NCI-H748 treated with DMSO at 0.1 percent for 48 hours (cell line): ENCODE measurements at places on chromosomes 5 and 9.

- DNase-seq = no peak
These were observed 419.9 kb downstream of the PDE4D start for GRCh38 chr5:59473611-59474010.

- DNase-seq = no peak
These were observed 6.5 kb downstream of the IL7R start for GRCh38 chr5:35863159-35863558.

DNA sequence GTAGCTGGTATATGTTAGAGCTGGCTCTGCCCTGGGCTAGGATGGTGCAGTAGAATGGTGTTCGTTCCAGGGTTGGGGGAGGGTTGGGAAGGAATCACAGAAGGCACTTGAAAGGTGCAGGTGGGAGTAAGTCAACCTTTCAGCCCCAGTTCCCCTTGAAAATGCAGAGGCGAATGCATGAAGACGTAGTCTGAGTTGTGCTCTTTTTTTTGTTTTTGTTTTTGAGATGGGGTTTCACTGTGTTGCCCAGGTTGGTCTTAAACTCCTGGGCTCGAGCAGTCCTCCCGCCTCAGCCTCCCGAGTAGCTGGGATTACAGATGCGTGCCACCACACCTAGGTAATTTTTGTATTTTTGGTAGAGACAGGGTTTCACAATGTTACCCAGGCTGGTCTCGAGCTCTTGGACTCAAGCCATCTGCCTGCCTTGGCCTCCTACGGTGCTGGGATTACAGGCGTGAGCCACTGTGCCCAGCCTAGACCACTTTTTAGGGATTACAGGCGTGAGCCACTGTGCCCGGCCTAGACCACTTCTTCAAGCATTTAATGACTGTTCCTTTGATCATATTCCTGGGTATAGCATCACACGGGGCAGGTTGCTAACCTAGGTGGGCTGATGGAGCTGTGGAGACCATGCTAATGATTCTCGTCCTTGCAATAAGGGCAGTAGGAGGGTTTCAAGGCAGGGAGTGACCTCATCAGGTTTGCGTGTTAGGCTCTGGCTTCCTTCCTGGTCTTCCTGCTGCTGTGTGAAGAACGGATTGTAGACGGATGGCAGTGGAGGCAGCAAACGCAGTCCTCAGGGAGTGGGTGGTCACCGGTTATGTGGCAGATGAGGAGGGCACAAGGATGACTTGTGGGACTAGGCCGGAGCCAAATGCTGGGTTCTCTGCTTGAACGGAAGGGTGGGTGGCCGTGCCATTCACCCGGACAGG is 13.7 kb downstream of the EHMT1 start:
- DNase-seq = no peak

- no peak for DNase-seq
These were observed 83.2 kb downstream of the RFK start for GRCh38 chr9:76310991-76311390.

- DNase-seq = peak; percentile 12
These were observed 63.3 kb downstream of the FREM1 start for GRCh38 chr9:14846871-14847311.

GRCh38 chr5:93967923-93968322 is 226.5 kb upstream of the POU5F2 start:
- DNase-seq = peak; percentile 98

DNA sequence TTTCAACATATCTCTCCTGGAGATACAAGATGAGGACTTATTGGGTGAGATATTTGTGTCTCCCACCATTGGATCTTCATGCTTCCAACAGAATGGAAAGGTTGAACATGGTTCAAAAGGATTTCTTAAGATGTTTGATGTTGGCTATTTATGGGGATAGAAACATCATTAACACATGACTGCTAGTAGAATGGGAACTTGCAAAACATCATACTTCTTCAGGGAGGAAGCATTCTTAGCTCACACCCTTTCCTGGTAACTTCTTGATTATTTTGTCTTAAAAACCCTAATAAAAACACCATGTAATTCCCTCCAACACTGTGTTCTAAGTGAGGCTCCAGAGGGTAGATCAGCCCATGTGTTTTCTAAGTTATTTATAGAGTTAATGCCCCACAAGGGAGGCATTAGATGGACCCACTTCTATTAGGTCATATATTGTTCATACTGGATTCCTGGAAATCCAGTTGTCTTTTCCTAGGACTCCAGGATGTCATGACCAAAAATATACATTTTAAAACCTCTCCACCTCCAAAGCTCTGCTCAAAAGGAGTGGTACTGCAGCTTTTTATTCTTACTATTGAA is 95.8 kb downstream of the FOXD1 start:
- DNase-seq = no peak

- no peak for DNase-seq
These were observed 88.3 kb upstream of the CCDC112 start for GRCh38 chr5:115384587-115385375.

DNA sequence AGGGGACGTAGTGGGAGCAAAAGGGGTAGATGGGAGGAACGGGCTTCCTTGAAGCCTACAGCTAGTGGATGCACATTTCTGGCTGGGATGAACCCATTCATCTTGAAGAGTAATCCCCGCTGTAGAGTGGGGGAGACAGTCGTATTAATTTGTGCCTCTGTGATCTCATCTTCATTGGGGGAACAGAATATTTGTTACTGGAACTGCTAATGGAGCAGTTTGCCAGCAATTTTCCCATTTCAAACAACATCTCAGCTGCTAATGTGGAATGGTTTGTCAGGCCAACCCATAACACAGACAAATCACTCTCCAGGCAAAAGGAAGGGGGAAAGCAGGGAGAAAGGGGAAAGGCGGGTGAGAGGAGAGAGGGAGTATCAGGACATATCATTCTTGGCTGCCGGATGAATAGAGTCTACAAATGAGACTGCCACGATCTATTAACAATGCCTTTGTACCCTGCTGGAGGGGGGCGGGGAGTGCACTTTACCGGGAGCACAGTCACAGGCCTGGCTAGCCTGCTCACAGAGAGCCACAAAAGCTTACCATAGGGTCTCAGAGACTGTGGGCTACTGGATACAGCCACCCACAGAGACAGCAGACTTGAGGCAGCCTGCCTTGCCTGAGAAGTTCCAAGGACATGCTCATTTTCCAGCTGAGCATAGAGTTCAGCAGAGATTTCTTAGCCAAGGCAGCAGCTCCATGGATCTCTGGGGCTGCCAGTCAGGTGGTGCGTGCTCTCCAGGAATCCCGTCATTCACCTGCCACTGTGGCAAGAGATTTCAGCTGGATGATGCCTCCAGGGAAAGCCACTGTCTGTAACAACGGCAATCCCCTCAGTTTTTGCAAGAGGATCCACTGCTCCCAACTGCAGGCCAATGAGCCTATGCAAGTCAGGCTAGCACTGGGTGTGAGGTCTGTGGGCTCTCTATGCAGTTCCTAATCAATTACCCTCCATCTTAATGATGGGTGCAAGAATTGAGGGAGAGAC is 217.7 kb upstream of the PANK3 start:
- DNase-seq = no peak

DNA sequence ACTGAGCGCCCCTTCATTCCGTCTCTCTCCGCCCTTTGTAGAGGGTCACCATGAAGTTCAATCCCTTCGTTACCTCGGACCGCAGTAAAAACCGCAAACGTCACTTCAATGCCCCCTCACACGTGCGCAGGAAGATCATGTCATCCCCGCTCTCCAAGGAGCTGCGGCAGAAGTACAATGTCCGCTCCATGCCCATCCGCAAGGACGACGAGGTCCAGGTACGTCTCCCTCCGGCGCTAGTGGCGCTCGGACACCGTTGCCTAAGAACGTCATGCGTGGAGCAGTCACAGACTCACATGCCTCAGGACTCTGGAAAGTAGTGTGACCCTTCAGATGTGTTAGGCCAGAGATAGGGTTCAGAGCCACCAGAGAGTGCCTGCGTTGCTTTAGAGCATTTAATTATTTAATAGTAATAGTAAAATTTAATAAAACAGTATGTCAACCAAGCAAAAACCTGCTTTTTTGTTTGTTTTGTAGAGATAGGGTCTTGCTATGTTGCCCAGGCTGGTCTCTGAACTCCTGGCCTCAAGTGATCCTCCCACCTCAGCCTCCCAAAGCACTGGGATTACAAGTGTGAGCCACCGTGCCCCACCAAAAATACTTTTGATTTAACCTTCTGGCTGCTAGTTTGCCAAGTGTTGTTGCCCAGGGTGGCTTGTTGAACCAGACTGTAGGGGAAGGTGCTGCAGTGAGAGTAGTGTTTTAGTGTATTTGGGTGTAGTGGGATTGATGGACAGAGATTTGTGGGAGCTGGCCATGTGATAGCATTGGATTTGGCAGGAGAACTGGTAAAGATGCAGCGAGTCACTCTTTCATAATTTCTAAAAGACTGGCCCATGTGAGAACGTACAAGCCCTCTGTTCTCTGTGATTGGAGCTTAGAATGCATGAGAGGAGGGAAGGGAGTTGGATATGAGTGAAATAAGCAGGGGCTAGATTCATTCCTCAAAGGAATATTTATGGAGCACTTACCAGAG is 888 bp downstream of the RPL26L1 start:
- no peak for DNase-seq

- DNase-seq = no peak
These were observed 8.8 kb upstream of the C5orf15 start for GRCh38 chr5:133977161-133977787.

- no peak for DNase-seq
These were observed 32.9 kb upstream of the AOPEP start for GRCh38 chr9:94693485-94694204.

DNA sequence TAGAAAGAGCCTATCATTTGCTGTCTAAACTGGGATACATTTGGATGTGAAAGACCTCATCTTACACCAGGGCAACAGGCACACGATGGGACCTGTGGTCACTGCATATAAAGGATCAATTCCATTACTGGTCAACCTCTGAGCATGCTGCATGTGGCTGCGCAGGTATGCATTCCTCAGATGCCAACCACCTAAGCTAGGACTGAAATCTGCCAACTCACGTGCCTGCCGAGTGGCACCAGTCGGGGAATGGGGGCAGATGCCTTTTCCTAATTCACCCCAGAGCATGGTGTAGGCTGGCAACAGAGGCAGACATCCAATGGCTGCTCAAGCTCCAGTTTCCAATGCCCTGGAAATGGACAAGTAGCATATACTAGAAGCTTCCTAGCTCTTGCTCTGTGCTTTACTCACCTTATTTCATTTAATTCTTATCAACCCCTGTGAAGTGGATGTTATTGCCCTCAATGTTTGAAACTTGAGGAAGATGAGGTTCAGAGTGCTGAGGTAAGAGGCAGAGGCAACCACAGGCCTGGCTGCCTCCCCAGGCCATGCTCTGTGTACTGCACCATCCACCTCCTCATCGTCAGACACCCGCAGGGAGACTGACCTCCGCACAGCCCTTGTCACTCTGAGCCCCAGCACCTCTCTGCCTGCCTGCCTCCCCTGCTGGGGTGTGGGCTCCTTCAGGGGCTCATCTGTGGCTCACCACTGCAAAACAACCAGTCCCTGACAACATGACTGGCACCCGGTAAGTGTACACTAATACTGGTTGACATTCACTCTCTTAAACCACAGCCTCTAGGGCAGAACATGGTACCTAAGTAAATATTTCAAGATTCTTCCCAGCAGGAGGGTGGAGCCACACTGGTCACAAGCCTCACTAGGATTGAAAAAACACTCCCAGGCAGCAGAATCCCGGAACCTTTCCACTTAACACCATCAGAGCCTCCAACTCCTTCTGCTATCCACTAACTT is 228.5 kb downstream of the CRB2 start:
- no peak for DNase-seq

DNA sequence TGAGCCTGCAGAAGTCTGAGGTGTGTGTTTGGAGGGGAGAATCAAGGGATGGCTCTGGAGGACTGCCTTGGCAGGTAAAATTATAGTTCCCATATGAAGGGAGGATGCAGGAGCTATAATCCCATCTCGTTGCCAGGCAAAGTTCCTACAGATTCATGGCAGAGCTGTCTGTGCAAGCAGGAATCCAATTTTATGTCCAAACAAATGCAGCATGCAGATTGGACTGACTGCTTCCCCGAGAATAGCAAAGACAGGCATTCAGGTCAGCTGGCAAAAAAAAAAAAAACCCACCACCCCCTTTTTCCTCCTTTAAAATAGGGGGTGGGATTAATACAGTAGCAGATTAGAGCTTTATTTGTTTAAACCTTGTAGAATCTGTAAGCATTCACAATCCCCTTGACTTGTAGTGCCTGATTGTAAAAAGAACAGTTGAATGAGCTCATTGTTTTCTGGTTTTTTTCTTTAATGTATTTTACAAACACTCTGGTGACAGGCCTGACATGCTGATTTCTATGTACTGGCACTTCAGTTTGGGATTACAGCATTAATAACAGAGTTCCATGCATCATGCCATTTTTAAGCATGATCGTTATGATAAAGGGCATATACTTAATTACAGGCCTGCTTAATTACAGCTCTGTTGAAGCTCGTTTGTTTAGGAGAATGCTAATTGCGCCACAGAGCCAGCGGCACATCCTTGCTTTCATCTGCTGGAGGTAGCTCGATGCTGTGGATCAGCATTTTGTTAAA is 141.4 kb upstream of the LMX1B start:
- peak; percentile 28 for DNase-seq

GRCh38 chr9:114588210-114588609 is 641 bp downstream of the ATP6V1G1 start:
- DNase-seq = no peak

DNA sequence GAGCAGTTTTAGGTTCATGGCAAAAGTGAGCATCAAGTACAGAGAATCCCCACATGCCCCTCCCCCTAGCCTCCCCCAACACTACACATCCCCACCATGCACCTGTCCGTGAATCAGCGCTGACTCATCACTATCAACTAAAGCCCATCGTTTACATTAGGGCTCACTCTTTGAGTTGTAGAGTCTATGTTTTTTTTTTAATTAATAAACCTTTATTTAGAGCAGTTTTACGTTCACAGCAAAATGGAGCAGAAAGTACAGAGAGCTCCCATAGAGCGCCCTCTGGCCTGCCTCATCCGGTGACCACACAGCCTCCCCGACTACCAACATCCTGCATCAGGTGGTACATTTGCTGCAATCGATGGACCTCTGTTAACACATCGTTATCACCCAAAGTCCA is 47.9 kb upstream of the UNC5A start:
- no peak for DNase-seq

DNA sequence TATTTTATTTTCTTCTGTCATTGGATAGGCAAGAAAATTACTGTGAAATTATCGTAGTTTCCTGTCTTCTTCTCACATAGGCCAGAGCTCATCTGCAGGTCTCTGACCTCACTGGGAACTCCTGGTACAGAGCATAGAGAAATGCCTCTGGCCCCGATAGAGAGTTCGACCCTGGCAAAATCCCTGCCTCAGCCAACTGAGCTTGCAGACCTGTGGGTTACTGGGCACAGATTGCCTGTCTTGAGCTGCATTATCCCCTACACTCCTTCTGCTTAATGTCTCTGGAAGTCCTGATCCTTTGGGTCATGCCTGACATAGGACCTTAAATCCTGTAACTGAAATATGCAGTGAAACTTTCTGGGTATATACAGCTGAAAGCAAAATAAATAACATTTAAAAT is 439.3 kb upstream of the CTNND2 start:
- no peak for DNase-seq

- no peak for DNase-seq
These were observed 45.1 kb upstream of the GLIS3 start for GRCh38 chr9:4344946-4345345.
